Activated effector memory CD4-positive, alpha-beta T cell treated with anti-CD3 and anti-CD28 coated beads, Interleukin-2, amount 50 U/mL, for 16 hours (primary cell): ENCODE measurements at places on chromosomes 3 and 15.

- no peak for DNase-seq
Measured at GRCh38 chr15:83694015-83694414, 40.1 kb downstream of the ADAMTSL3 start.

DNA sequence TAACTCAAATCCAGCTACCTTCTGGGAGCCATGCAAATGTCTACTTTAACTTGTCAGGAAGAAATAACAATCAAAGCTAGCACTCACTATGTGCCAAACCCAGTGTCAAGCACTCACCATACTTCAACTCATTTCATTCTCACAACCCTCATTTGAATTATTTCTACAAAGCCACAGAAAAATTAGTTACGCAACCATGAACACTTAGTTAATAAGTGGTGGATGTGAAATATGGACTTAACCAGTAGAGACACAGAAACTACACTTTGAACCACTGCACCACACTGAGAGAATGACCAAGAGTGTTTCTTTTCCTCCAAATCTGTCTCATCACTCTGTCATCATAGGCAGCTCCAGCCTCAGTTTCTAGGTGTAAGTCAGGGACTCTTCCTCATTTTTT, 91.0 kb upstream of the MBNL1 start:
- no peak for DNase-seq

GRCh38 chr3:73228437-73228836, 167.0 kb downstream of the EBLN2 start:
- no peak for DNase-seq

DNA sequence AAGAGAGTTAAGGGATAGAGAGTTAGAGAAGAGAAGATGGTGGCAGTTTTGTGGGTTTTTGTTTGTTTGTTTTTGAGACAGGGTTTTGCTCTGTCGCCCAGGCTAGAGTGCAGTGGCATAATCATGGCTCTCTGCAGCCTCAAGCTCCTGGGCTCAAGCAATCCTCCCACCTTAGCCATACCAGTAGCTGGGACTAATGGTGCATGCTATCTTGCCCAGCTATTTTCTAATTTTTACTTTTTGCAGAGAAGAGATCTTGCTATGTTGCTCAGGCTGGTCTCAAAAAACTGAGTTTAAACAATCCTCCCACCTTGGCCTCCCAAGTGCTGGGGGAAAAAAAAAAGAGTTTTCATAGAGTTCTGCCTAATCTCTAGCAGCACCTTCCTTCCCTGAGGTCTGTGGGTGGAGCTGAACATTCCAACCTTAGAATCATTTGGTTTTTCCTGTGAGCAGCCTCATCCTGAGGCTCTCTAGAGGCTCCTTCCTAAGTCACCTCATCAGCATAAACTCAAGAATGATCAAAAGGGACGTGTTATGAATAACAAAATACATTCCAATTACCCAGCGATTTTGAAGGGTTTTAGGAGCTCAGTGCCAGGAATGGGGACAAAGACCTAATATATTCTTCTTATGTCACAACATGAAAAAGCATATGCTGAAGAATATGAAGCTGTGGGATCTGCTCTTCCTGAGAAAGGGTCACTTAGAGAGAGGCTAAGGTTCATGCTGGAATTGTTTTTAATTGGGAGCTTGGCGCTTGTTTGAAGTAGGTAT, 180.6 kb downstream of the LSAMP start:
- no peak for DNase-seq

GRCh38 chr15:49290191-49290590, 120.1 kb downstream of the GALK2 start:
- no peak for DNase-seq

GRCh38 chr15:70083946-70084345, 13.8 kb downstream of the TLE3 start:
- no peak for DNase-seq

GRCh38 chr3:129439226-129439816, 427 bp downstream of the MBD4 start:
- DNase-seq, result peak; percentile 76

- no peak for DNase-seq
Measured at GRCh38 chr3:88219138-88219792, 69.5 kb downstream of the C3orf38 start.

DNA sequence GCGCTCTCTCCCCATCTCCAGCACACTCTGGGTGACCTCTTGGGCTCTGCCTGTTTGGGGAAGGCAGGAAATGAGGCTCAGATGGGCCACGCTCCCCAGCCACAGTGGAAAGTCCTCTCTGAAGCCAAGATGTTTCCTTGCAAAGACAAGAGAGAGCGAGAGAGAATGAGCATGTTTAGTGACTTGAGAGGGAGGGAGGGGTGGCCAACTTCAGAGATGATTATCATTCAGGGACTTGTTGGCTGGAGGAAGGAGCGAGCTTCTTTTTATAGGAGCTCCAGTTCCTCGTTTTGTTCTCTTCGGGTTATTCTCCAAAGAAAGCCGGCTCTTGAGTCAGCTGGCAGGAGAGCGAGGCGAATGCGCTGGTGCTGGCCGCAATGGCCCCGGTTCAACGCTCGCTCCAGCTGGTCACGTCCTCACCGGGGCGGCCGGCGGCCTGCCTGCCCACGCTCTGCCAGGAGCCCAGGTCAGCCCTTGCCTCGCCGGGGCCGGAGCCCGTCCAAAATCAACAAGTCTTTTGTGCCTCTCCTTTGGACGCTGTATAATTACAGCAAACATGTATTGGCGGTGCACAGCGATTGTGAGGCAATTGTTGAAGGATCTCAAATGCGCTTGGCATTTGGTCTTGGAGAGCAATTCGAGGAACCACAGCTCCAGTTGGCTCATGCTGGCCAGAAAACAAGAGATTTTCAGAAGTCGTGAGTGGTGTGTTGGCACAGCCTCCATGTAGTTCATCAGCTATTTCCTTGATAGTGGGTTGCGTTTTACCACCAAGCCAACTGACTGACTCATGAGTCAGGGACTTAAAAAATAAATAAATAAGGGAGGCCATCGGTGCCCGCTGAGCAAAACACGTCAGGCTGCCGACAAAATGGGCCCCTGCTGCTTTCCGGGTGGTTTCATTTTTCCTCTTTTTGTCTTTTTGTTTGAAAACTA, 288.6 kb downstream of the UACA start:
- peak; percentile 64 for DNase-seq

DNA sequence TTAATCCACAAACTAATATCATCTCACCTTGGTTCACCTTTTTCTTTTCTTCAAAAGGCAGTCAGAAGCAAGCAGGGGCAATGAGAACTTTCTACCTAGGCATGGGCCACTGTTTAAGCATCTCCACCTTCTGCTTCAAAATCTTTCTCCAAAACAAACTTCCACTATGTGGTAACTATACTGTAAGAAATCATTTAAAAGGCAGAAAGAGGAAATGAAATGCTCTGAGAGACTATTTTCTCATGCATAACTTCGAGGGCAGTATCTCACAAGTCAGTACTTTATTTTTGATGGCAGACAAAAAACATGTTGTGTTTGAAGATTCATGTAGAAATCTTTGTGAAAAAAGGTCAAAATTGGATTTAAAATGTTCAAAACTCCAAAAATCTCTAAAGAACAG, 419.7 kb downstream of the ZBTB20 start:
- DNase-seq, result no peak

- DNase-seq, result no peak
Measured at GRCh38 chr3:46692566-46692990, 901 bp downstream of the ALS2CL start.

DNA sequence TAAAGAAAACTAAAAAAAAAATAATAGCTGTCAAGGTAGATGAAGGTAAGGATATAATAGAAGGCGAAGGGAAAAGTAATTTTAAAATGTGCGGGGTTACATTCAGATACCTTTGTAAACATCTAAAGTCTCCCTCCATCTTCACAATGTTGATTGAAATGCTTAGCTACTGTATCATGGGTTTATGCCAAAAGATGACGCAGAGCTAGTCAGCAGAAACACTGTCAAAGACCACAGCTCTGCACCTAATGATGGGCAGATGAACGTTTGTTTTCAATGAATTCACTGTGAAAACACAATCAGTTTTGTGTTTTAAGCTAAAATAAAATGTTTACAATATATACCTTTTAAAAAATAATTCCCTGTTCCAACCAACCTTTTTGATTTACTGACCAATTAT, 61.2 kb downstream of the RFTN1 start:
- no peak for DNase-seq

DNA sequence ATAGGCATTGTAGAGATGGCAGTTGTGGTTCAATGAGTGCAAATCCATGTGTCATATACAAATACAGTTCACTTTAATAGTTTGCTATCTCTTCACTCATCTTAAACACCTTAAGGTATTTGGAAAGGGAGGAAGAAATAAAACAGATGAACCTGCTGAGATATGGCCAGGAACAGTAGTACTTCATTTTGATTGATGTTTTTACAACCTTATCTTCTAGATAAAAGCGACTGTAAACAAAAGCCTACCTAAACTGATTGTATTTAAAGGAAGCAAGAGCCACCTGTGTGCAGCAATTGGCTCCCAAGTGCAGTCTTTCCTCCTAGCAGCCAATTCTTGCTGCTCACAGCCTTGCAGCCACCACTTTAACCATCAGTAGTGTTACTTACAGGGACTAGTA, 217.7 kb downstream of the CDIN1 start:
- DNase-seq, result no peak

GRCh38 chr15:60928210-60928609, 300.9 kb downstream of the RORA start:
- DNase-seq, result no peak

DNA sequence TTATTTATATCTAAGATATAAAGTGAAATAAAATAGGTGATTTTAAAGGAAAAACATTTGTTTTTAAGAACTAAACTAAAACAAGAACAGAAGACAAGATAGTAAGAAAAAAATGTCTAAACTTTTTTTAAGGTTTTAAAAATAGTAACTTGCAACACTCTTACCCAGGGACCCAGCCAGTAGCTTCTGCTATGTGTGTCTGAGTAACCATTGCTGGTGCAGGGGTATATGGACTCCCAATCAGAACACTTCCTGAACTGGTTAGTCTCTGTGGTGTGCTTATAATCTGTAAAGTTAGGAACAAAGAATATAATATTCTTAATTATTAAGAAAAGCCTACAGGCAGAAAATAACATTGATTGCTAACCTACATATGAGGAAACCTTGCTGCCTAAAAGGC, 118.4 kb downstream of the ATP1B3 start:
- DNase-seq, result no peak

DNA sequence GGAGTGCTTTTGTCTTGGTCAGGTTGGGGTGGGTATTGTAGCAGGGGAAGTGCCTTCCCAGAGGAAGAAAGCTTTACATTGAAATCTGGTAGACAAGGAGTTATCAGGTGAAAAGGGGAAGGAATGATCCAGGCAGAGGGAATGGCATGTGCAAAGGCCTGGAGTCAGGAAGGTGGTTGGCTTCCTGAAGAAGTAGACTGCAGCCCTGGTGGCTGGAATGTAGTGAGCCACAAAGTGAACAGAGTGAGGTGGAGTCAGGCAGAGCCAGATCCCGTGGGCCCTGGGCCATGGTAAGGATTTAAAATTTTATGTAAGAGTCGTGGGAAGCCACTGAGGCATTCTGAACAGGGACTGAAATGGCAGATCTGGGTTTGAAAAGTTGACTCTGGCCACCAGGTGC, 58.3 kb downstream of the RAB11A start:
- no peak for DNase-seq

GRCh38 chr3:179796421-179796820, 143.6 kb downstream of the USP13 start:
- DNase-seq, result no peak

DNA sequence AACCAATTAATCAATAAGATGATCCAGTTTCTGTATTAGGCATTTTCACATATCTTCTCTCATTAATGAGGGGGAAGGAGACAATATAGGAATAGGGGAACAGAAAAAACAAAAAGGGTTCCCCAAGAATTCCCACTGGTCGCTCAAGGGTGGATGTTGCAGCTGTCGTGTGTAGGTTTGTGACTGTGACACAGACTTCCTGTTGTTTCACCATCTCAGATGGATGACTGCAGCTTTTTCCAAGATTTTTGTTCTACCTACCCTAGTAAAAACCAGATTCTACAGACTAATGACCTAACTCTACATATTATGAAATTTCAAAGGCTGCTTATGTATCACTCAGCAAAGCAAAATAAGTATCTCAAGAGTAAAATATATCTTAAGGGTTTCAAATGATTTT, 73.7 kb upstream of the MB21D2 start:
- no peak for DNase-seq

DNA sequence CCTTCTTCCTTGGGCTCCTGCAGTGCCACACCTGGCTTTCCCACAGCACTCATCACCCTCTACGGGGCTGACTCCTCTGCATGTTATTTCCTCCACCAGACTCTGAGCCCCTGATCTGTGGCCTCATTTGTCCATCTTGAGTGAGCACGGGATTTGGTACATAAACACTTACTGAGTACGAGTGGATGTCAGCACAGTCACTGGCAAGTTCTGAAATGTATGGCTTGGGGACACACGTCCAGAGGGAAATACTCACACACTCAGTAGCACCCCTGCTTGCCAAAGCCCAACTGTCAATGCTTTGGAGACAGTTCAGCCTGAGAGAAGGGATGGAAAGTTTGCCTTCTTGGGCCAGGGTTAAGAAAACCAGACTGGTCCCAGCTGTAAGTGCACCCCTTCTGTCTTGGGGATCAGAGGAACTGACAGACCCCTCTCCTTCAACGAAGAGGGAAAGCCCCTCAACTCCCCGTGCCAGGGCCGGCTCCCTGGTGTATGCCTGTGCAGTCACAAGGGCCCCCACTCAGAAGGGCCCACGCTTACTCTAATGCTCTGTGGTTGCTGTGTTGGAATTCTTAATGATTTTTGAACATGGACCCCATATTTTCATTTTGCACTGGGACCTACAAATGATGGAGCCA, 71.9 kb downstream of the UMPS start:
- DNase-seq, result no peak

- no peak for DNase-seq
Measured at GRCh38 chr3:13718436-13718835, 161.4 kb downstream of the WNT7A start.

DNA sequence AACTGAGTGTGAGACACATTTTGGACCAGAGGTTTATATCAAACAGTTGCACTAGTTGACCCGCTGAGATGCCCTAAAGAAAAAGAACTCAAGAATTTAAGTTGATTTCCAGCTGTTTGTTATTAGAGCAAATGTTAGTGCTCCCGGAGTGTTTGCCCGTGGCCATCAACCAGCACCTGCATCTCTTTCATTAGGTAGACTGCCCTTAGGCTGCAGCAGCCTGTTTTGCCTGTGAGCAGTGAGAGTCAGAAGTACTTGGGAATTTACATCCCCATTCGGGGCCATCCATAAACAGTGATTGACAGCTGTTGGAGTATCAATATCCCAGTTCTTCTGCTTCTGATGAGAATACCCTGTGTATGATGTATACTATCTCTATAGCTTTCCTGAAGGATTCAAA, 492.6 kb downstream of the RBMS3 start:
- no peak for DNase-seq

DNA sequence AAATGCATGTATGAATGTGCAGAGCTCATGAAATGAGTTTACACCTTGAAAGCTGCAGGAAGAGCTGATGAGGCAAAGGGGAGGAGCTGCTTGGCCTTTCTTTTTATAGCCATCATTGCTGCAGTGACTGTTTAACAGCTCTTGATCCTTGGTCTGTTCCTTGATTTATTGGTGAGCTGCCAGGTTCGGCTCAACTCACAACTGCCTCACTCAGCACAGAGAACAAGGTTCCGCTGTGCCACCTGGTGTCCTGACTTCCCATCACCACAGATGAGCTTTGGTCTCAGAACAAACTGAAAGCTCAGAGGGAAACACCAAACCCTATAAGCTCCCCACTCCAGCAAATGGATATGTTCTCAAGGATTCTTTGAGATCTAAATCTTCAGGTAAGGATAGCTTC, 626.1 kb downstream of the MAGI1 start:
- DNase-seq, result no peak

GRCh38 chr3:31219131-31219843, 313.4 kb upstream of the STT3B start:
- no peak for DNase-seq

GRCh38 chr15:56028430-56028829, 35.0 kb upstream of the NEDD4 start:
- DNase-seq, result no peak
